ENCODE measurements at places on chromosomes 3 and 15.

DNA sequence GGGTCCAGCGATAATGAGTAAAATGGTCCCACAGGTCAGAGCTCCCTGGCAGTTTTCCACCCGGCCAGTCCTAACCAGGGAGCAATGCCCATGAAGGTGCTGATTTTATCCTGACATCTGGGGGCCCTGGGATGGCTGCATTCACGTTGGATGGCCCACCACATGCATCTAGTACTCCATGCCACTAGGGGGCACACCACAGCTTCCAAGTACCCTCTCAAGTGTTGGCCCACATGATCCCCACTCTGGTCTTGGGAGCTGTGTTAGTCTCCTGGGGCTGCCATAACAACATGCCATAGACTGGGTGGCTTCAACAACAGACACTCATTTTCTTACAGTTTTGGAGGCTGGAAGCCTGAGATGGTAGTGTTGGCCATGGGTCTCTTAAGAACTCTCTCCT is 225.5 kb downstream of the SLCO3A1 start:
- DNase-seq: no peak

GRCh38 chr3:10223676-10224639 is 24.3 kb upstream of the TATDN2 start:
- no peak for DNase-seq

DNA sequence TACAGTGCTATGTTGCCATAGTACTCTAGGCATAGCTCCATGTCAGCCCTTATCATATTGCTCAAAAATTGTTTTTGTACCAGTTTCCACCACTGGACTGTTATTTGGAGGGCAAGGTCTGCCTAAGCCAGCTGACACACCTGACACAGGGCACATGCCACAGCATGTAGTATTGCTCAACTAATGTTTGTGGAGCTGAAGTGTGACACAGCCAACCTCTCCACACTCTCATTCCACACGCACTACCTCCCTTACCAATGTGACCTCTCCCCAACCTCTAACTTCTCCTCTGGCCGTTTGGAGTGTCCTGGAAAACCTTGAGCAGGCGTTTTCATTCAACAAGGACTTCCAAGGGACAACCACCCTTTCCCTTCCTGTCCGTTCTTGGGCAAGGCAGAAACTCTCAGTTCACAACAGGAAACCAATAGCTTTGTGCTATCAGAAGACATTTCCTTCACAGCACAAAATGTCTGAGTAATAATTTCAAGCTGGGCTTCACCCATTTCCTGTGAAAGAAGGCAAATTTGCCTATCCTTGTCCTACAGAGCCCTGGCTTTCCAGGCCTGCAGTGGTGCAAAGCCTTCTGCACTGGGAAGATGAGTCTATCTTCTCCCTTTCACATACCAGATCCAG is 38.4 kb downstream of the TLNRD1 start:
- DNase-seq: no peak

GRCh38 chr3:162072656-162073164 is 576.1 kb downstream of the OTOL1 start:
- DNase-seq: no peak

DNA sequence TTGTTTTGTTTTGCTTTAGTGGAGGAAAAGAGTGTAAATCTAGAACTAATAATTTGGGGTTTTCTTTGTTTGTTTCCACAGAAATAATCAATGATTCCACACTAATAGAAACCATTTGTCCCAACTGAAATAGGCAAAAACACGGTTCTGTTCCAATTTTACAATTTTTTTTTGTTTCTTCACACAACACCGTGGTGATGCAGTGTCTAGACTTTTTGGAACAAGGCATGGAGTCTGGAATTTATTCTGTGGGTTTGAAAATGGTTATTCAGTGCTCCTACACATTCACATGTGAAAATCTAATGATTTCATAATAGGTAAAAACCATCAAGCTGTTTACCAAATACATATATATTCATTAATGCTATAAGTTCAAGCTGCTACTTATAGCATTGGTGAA is 629.0 kb upstream of the TGFBR2 start:
- no peak for DNase-seq

DNA sequence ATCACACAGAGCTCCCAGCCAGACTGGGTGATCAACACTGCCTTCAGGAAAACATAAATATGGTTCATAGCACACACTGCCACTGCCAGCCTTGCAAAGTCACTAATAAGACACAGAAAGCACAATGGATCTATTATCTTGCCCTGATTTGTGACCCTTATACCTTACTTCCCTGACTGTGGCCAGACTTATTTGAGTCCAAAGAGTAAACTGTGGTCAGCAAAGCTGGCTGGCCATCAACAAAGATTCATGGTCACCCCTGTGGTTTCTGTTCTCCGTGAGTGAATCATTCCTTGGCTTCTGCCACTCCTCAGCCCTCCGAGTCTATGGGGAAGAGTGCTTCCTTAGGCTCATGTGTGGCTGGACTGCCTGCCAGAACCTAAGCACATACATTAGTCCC is 437.7 kb downstream of the RAP2B start:
- no peak for DNase-seq

GRCh38 chr3:94616833-94617232 is 554.0 kb downstream of the NSUN3 start:
- no peak for DNase-seq

GRCh38 chr15:67508407-67508806 is 12.5 kb upstream of the C15orf61 start:
- no peak for DNase-seq

DNA sequence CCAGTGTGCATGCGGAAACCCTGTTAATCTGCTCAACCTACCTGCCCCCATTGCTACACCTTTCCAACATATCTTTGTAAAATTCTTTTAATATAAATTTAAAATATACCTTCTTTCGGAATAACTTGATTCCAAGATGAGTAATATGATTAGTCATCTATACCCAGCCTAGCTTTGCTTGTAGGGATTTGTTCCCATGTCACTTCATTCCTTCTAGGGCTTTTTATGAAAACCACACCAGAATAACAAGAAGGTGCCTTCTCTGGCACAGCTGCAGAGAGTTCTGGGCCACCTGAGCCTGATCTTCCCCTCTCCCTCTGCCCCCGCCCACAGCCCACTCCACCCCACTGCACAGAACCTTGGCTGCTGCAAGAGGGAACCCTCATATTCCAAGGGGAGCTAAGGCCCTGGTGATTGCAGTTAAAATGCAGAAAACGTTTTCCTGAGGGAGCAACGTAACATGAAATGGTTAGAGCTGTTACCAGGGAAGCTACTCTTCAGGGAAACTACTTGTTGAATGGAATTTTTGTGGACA is 38.6 kb upstream of the HACD2 start:
- DNase-seq: no peak
